ENCODE measurements at places on chromosomes 3 and 15. TPM values are rescaled to one million over a fixed set of nuclear protein-coding genes. Genes with fewer than 3 reads are reported as not detected.

- DNase-seq = no peak
These were observed 17.7 kb upstream of the ADAMTS7 start for GRCh38 chr15:78828920-78829319.

The GOLGA8B gene
- total RNA-seq = 39.4 TPM

The SPSB4 gene
- not detected for total RNA-seq

The AGBL1 gene
- 0.91 TPM for total RNA-seq

The CHRNB4 gene
- total RNA-seq = not detected

The LINS1 gene
- total RNA-seq = 24.9 TPM

Data from lower leg skin (tissue), 4 donors.